Activated CD8-positive, alpha-beta memory T cell treated with anti-CD3 and anti-CD28 coated beads, Interleukin-2, amount 50 U/mL, for 4 hours (primary cell): ENCODE measurements at places on chromosomes 7 and 10.

GRCh38 chr7:50389961-50390360 is 60.2 kb downstream of the FIGNL1 start:
- DNase-seq, result peak; percentile 42

DNA sequence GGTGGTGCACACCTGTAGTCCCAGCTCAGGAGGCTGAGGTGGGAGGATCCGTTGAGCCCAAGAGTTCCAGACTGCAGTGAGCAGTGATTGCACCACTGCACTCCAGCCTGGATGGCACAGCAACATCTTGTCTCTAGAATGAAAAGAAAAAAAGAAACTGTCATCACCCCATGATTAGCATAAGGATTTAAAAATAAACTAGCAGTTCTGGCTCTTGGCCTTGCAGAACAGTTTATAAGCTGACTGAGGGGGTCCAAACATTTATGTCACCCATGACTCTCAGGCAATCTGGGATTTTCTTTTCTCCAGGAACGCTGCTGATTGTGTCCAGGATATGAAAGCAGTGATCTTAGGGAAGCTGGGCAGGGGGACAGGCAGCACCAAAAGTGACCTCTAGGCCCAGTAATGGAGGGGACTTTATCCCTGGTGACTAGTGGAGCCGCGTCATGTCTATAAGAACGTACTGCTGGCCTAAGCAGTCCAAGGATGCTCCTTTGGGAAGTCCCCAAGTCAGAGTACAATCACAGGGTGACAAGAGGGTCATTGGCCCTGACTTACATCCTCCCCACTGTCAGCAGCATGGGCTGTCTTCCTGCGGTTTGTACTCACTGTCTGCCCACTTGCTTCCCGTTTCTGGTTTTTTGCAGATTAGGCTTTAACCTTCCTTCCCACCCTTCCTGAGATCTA is 177.4 kb downstream of the ARHGAP12 start:
- no peak for DNase-seq

- DNase-seq, result no peak
Measured at GRCh38 chr7:134527979-134528371, 608 bp downstream of the AKR1B10 start.

GRCh38 chr7:42686594-42687156 is 225.2 kb downstream of the C7orf25 start:
- no peak for DNase-seq
